ENCODE measurements at places on chromosomes 7 and 10.
A peak's percentile ranks its signal among the peaks of the same experiment; 100 is the strongest.

- DNase-seq, result no peak
Observed at GRCh38 chr10:132395704-132396493, 1.1 kb upstream of the PWWP2B start.

DNA sequence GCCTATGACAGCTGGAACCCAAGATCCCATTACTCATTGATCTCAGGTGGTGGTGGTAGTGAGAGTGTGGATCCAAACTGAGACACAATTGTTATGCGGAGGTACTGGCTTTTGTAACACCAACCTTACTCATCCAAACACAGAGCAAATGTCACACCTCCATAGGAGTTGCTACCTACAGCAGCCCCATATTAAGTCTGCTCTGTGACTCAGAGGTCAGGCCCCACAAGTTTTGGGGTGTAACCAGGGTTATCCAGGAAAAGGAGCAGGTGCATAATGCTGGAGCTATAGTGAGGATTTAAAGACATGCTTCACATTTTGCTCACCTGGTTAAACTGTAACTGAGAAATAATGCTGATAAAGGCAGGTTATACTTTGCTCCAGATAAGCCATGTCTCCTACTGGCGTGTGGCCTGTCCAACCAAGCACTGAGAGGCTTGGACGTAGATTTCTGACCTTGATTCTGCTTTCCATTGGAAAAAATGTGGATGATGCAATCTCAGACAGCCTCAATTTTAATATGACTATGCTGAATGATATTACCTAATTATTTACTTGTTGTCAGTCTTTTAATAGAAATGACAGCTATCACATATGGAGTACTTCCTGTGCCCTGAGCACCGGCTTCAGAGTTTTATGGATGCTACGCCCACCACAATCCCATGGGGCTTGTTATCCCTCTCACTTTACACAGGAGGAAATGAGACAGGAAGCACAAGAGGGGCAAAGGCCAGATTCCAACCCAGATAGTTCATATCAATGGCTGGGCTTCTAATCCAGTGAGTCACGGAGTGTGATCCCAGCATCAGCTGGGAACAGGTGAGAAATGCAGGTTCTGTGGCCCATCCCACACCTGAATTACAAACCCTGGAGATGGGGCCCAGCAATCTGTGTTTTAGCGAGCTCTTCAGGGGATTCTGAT, 181.3 kb downstream of the CHN2 start:
- DNase-seq, result no peak

DNA sequence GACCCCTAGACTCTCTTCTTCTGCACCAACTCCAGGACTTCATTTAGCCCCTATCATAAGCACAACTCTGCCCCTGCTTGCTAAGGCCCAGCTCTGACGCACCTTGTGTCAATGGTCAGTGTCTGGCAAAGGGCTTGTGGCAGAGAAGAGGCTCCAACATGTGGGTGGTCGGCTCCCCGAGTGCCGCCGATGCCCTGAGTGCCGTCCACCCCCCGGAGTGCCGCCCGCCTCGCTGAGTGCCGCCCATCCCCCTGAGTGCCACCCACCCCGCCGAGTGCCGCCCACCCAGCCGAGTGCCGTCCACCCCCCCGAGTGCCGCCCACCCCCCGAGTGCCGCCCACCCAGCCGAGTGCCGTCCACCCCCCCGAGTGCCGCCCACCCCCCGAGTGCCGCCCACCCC, 50.3 kb downstream of the ASB13 start:
- DNase-seq, result no peak

DNA sequence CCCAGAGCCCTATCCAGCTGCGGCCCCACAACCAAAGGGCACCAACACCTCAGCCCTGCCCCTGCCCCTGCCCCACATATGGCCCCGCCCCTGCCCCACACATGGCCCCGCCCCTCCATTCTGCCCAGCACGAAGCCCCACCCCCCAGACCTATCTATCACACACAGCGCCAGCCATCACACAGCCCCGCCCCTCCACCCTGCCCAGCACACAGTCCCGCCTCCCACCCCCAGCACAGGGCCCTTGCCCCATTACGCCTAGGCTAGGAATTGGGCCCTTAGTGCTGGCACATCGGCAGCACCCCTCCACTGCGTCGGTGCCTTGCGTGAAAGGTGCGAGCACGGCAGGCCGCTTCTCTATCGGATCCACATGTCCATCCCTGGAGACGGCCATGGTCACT, 126.8 kb downstream of the MAD1L1 start:
- DNase-seq, result no peak

DNA sequence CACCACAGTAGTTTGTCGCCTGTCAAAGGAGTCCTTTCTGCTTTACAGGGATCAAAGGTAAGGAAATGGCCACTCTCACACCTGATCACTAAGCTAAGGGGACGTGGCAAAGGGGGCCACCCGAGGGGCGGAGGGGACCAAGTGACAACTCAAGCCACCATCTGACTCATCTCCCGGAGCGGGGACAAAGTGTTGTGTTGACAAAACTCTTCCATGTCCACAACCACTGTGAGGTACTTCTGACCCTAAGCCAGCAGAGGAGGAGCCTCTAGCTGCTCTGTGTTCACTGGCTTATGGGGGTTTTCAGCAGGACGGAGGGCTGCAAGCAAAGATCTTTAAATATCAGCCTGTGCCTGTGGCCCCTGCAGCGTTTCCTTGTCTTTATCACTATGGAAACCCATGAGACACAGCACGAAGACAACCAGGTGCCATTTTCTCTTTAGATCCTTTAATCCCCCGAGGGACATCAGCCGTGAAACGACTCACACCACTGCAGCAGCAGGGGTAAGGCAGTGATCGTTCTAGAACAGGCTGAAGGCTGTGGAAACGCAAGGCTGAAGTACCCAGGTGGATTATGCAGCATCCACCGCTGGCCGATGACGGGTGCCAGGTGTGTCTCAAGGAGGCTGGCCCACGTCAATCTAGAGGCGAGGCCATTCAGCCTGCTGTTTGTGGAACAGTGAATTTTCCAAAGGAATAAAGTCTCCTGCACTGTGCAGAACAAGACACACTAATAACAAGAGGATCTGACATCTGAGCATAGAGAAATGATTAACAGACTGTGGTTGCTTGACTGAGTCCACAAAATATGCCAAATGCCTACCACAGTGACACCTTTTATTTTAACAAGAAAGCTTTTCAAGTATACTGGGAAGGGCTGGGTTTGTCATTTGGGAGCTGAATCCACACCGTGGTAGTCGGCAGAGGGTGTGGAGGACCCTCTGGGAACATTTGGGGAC, 26.6 kb upstream of the DDC start:
- DNase-seq, result peak; percentile 35

GRCh38 chr10:33363106-33363505, 28.6 kb upstream of the NRP1 start:
- no peak for DNase-seq

- no peak for DNase-seq
Observed at GRCh38 chr10:31615129-31615528, 296.1 kb downstream of the ZEB1 start.

DNA sequence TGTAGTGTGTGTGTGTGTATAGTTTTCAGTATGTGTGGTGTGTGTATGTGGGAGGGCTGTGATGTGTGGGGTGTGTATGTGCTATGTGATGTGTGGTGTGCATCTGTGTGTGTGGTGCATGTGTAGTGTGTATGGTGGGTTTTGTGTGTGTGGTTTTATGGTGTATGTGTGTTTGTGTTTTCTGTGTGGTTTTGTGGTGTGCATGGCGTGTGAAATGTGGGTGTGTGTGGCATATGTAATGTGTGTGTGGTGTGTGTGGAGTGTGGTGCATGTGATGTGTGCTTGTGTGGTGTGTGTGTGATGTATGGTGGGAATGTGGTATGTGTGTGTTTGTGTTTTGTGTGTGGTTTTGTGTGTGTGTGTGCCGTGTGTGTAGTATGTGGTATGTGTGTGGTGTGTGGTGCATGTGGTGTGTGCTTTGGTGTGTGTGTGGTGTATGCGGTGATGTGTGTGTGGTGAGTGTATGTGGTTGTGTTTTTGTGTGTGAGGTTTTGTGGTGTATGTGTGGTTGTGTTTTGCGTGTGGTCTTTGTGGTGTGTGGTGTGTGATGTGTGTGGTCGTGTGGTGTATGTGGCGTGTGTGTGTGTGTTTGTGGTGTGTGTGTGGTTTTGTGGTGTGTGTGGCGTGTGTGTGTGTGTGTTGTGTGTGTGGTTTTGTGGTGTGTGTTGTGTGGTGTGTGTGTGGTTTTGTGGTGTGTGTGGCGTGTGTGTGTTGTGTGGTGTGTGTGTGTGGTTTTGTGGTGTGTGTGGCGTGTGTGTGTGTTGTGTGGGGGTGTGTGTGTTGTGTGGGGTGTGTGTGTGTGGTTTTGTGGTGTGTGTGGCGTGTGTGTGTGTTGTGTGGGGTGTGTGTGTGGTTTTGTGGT, 18.0 kb upstream of the PPP2R2D start:
- no peak for DNase-seq

DNA sequence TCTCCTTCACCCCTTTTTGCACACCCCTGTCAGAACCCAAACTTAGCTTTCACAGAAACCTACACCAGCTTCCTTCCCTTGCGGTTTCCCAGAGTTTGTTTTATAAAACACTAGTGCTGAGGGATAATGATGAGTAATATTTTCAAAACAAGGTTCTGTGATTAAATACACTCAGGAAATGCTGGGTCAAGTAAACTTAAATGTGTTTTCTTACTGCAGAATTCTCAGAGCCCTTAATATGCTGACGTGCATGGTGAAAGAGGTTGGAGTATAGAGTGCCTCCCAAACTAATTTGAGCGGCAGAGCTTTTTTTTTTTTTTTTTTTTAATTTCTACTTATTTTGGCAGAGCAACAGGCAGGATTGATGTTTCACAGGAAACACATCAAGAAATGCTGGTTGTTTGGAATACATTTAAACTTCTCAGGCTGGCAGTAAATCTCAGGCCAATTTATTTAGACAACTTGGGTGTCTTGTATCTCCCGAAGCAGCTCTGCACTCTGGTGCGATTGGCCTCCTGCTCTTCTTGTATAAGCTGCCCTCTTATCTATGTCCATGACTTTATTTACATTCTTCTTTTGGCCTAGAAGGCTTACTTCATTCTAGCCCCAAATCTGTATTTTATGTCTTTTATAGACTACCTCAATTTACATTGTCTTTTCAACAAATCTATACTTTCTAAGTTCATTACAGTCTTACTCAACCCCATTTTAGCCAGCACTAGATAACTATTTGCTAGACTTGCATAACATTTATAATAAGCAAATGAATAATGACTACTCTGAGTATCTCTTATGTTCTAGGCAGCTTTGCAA, 165.4 kb downstream of the BMPER start:
- DNase-seq, result no peak

DNA sequence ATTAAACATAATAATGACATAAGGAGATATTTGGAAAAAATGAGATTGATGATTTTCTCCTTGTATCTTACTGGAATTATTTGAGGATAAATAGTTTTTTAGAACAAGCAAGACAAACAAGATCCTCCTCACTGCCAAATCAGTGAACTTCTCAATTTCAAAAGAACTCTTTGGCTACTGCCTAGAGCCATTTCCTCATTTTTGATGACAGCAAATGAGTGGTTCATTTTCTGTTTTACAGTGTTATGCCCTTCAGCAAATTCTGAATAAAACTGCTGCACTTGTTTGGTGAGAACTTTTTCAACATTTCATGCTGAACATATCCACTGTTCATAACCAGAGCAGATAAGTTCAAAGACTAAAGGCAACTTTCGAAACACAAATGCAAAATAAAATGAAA, 42.5 kb upstream of the AHR start:
- no peak for DNase-seq

GRCh38 chr10:110664483-110665420, 20.6 kb downstream of the RBM20 start:
- DNase-seq, result no peak

- DNase-seq, result peak; percentile 25
Observed at GRCh38 chr10:102322914-102323313, 72.6 kb upstream of the NFKB2 start.

DNA sequence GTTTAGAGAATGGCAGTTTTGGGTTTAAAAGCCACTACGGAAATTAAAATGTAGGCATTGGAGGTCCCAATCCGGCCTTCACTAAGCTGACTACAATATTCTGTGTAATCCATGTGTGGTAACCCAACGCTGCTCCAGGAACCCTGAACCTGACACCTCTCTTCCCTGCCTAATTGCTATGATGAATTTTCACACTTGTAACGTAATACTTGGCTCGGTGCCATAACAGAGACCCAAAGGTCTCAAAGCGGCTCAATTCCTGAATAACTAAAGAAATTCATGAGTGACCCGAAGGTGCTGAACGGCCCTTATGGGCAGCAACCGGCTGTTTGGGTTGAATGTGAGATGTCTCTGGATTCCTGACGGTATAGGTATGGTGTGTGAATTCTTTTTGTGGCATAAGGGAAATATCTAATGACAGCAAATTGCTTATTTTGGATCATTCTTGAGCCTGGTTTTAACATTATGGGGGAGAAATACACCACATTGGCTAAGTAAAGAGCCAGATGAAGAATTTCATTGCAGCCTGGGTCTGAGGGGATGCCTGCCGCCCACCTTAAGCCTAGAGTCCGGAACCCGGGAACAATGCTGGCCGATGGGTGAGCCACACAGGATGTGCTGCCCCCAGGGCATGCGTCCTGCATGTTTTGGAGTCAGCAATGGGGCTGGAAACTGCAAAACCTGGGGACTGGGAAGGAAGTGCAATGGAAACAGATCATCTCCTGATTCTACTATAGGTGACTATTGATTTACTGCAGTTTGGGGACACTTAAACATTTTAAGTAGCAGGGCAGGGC, 69.7 kb upstream of the FZD8 start:
- no peak for DNase-seq

DNA sequence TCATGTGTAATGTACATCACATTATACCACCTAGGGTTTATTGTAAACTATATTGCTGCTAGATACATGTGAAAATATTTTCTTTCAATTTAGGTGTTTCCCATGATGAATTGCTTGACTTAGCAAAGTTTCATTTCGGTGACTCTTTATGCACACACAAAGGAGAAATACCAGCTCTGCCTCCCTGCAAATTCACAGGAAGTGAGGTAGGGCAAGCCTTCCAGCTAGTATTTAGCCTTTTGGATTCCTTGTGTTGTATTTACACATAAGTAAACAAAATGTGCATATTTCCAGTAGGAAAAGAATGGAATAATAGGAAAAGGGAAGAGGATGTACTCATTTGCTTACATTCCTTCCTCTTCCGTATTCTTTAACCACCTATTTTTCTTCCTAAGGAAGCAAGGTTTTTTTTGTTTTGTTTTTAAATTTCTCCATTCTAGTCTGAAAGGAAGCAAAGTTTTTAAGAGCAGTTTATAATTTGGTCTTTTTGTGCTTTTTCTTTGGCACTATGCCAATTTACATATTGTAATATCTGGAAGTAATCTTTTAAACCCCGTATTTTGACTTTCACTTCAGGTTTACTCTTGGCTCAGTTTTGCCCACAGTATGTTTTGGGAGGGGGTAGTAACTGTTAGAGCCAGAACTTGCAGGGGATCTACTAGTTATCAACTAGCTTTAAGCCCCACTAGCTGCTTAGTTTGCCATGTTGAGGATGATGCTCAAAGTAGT, 10.4 kb downstream of the PMPCB start:
- no peak for DNase-seq

DNA sequence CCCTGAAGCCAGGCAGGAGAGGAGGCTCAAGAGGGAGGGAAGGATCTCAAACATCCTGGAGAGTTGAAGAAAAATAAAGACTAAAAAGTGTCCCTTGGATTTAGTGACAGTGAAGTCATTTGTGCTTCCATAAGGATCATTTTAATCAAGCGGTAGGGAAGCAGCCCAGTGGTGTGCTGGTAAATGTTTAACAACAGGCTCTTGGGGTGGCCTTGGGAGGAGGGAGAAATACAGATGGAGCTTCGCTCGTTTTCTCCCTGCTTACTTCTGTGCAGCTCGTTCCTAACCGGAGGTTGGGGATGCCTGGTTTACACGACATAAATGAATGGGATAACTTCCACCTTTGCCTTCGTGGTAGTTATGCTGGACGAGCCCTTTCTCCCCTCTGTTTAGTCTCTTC, 140.0 kb downstream of the CAMK1D start:
- no peak for DNase-seq
